ENCODE measurements at places on chromosomes 4 and X.
A peak's percentile ranks its signal among the peaks of the same experiment; 100 is the strongest.

DNA sequence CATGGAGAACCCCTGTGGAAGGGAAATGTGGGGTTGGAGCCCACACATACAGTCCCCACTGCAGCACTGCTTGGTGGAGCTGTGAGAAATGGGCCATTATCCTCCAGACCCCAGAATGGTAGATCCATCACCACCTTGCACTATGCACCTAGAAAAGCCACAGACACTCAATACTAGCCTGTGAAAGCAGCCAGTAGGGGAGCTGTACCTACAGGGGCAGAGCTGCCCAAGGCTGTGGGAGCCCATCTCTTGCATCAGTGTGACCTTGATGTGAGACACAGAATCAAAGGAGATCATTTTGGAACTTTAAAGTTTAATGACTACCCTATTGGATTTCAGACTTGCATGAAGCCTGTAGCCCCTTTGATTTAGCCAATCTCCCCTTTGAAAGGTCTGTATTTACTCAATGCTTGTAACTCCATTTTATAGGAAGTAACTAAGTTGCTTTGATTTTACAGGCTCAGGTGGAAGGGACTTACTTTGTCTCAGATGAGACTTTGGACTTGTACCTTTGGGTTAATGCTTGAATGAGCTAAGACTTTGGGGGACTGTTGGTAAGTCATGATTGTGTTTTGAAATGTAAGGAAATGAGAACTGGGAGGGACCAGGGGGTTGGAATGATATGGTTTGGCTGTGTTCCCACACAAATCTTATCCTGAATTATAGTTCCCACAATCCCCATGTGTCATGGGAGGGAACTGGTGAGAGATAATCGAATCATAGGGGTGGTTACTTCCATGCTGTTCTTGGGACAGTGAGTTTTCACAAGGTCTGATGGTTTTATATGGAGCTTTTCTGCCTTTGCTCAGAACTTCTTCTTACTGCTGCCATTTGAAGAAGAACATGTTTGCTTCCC is 352.6 kb downstream of the INPP4B start:
- DNase-seq = no peak

GRCh38 chr4:70943114-70943513 is 40.9 kb downstream of the MOB1B start:
- no peak for DNase-seq

DNA sequence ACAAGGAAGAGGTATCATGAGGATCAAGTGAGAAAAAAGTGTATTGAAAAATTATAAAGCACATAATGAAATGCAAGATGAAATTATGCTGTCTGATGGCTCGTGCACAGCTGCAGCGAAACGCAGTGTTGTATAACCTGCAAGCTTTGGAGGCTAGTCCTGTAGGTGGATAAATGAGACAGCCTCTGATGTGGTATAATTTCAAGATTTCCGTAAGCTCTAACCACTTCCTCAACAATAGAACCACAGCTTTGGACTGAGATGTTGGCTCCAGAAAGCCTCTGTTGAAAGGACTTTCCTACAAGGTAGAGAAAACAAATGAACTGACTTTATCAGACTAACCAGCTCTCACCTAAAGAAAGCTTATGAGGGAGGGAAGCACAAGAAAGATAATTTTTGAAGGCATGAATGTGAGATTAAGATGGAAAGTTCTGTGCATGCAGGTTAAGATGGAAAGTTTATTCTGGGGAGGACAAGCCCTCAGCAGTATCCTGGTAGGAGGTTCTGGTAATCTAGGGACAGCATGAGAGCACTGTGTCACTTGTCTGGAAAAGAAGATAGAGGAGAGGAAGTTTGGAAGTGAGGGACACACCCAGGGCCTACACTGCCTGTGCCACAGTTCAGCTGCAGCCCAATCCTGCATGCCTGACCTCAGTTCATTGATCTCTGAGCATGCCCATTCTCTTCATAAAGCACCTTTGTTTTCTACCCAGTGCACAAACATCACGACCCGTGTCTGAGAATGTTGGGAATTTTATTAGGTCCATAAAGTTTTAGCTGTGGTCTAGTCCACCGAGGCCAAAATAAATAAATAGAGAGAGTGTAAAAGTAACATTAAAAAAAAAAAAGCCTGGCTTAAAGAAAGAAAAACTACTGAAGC is 161.5 kb upstream of the SFRP2 start:
- no peak for DNase-seq

DNA sequence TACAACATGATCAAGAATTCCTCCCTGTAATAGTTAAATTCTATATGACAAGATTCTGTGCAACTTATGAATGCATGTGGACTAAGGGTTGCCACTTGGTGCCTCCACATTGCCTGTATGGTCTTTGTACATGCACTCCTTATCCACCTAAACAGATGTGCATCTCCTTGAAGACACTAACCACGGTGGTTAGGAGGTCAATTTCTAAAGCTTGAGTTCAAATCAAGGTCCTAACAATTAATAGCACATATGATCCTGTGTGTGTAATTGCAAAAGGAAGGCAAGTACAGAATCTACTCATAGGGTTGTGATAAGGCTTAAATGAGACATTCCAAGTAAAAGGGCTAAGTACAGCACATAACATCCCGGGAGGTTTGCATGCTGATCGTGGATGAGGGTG is 1.5 kb upstream of the IL21 start:
- no peak for DNase-seq

GRCh38 chr4:139329665-139330200 is 27.5 kb upstream of the NDUFC1 start:
- DNase-seq = no peak

DNA sequence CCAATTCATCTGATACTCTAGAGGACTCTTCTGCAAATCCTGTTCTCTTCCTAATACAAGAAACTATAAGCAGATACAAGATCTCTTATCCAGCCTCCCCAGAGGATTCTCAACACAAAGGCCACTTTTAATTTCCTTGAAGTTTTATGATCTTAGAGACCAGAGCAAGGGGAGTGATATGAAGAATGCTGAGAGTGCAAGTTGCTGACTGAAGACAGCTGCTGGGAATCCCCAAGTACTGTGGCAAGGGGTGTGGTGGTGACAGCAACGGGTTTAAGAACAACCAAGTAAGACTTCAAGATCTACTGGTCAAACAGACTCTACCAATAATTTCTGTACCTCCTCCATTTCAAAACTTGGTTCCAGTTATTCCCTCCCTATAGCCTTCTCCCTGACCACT is 7.0 kb downstream of the AMMECR1 start:
- DNase-seq = peak; percentile 1

DNA sequence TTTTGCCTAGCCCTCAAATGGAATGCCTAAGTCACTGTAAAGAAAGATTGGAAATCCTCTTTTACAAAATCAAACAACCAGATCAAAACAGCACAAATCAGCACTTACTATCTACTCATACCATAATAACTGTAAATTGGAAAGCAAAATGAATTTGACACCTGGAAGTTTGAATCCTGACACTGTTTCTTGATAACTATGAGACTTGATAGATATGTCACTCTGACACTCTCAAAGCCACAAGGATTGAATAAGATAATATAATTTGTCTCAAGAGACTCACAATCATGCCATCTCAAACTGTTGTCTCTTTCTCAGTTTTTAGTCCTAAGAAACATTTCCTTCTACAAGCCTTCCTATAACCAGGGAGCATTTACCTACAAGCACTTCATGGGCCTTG is 302.6 kb upstream of the DIAPH2 start:
- DNase-seq = no peak

GRCh38 chr4:101230801-101231426 is 116.4 kb downstream of the PPP3CA start:
- peak; percentile 34 for DNase-seq

DNA sequence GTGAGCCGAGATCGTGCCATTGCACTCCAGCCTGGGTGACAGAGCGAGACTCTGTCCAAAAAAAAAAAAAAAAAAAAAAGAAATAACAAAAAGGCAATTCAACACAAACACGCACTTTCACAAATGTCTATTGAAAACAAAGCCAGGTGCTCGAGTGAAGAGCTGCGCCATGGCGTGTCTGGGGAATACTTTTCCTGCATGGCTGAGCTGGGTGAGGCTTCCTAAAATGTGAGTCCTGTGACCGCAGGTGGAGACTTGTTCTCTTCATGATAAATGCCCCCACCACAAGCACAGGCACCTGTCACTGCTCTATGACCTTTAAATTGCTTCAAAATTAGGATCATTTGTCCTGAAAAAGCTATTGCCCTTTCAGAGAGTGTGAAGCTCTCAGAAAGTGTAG is 4.0 kb upstream of the ABLIM2 start:
- no peak for DNase-seq

DNA sequence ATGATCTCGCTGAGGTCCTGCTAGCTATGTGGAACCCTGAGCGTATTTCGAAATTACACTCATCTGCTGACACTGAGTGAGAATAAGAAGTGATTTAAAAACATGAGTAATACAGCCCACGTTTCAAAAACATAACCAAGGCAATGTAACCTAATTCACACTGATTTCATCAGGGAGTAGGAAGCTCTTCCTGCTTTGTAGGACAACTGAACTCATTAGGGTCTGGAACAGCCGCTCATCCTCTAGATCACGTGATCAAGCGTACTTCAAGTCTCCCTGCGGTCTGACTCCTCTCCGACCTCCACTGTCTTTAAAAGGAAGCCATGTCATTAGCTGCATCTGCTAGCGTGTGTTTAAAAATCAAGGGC is 138.0 kb downstream of the NSUN7 start:
- peak; percentile 91 for DNase-seq

DNA sequence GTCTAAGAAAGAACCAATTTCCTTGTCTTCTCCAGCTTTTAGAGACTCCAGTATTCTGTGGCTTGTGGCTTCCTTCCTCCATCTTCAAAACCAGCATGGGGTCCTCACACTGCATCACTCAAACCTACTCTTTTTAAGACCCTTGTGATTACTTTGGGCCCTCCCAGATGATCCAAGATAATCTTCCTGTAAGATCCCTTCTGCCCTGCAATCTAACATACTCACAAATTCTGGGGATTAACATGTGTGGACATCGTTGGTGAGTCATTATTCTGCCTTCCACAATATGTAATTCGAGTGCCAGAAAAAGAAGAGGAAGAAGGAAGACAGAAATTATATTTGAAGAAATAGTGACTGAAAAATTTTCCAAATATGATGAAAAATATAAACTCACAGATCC is 47.9 kb downstream of the BEND4 start:
- peak; percentile 11 for DNase-seq

GRCh38 chr4:99447079-99447478 is 11.9 kb upstream of the ADH7 start:
- DNase-seq = peak; percentile 86

- no peak for DNase-seq
These were observed 383.5 kb downstream of the KLHL4 start for GRCh38 chrX:87901060-87901459.

- DNase-seq = no peak
These were observed 811.9 kb upstream of the EPHA5 start for GRCh38 chr4:66482186-66482585.

DNA sequence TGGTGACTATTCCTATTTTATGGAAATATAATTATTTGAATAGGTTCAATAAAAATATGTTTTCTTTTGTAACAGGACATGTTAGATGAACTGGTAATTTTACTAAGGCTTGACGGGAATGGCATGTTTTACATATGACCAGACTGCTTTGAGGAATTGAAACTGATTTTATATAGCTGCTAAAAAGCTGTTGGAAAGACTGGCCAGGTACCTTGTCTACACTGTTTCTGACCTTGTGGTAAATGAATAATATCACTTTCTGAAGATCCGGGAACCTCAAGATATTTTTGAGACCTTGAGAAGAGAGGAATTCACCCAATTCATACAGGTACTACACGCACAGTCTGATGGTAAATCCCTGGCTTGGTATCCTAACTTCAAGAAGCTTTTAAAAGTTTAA is 42.1 kb upstream of the USP46 start:
- DNase-seq = no peak

DNA sequence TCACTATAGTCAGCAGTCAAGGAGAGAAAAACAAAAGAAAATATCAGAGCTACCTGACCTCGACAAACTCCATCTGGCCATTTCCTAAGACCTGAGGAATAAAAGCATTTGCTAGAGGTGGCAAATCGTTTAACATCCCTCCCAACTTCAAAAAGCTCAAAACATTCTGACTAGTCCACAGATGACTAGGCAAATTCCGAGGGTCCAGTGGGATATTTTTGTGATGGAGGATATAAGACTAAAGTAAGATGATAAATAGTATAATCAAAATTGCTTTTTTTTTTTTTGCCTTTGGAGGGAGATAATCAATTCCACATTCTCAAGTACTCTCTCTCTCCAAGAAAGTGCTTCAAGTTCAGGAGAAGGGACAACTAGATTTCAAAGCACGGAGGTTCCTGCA is 119.1 kb upstream of the ETNPPL start:
- no peak for DNase-seq

DNA sequence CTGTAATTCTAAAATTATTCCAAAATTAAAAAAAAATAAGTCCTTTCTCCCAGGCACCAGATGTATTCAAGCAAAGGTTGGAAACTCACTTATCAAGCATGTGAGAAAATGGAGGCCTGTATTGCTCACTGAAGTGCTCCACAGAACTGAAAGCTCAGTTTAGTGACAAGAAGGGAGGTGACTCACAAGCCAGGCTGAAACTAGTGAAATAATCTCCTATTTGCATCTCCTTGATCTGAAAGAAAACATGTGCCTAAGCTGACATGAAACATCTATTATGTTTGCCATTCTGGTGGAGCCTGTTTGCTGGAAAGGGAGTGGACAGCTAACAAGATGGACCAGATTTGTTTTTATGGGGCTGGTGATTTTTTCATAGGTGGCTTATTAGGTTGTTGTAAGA is 54.0 kb upstream of the AMELX start:
- no peak for DNase-seq

GRCh38 chr4:100690812-100691211 is 173.0 kb upstream of the EMCN start:
- no peak for DNase-seq

DNA sequence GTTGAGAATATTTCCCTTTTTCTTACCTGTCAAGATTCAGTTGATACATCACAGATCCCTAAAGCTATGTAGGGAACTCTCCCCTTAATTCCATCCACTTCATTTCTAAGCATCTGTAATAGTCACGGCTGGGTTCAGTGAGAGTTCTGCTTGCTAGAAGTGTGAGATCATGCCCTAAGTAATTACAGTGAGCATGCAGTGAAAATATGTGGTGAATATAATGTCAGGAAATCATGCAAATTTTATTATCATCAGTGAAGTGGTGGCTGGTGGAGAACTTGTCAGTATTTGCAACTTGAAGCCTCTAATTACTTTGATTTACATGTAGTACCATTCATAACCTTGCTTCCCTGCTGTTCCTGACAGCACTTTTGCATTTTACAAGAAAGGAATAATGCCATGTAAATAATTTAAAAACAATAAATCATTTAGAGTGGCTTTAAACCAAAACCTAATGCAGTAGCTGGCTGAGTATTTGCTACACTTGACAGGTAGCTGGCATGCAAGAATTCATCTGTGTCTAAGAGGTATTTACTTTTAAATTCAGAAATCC is 28.3 kb upstream of the CFAP299 start:
- DNase-seq = no peak
